ENCODE measurements at places on chromosomes 16 and 17.
A peak's percentile ranks its signal among the peaks of the same experiment; 100 is the strongest.

DNA sequence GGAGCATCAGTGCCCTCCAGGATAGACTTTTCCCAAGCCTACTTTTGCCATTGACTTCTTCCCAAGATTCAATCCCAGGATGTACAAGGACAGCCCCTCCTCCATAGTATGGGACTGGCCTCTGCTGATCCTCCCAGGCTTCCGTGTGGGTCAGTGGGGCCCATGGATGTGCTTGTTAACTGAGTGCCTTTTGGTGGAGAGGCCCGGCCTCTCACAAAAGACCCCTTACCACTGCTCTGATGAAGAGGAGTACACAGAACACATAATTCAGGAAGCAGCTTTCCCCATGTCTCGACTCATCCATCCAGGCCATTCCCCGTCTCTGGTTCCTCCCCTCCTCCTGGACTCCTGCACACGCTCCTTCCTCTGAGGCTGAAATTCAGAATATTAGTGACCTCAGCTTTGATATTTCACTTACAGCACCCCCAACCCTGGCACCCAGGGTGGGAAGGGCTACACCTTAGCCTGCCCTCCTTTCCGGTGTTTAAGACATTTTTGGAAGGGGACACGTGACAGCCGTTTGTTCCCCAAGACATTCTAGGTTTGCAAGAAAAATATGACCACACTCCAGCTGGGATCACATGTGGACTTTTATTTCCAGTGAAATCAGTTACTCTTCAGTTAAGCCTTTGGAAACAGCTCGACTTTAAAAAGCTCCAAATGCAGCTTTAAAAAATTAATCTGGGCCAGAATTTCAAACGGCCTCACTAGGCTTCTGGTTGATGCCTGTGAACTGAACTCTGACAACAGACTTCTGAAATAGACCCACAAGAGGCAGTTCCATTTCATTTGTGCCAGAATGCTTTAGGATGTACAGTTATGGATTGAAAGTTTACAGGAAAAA lies 9.7 kb upstream of the CYLD start:
- DNase-seq, result no peak

- no peak for DNase-seq
Measured at GRCh38 chr16:19898166-19898565, 13.5 kb upstream of the GPRC5B start.

GRCh38 chr16:66608241-66609138 lies 4.0 kb downstream of the CMTM3 start:
- peak; percentile 91 for DNase-seq

- no peak for DNase-seq
Measured at GRCh38 chr17:39082482-39082881, 69.0 kb downstream of the PLXDC1 start.

All from M059J (cell line).